NK-92 treated with Interleukin-12 subunit alpha and Interleukin-12 subunit beta, amount 100 ng/mL, for 24 hours (cell line): ENCODE measurements at places on chromosomes 12 and 14.

- DNase-seq: no peak
These were observed 349.7 kb upstream of the DIO2 start for GRCh38 chr14:80560800-80561657.

DNA sequence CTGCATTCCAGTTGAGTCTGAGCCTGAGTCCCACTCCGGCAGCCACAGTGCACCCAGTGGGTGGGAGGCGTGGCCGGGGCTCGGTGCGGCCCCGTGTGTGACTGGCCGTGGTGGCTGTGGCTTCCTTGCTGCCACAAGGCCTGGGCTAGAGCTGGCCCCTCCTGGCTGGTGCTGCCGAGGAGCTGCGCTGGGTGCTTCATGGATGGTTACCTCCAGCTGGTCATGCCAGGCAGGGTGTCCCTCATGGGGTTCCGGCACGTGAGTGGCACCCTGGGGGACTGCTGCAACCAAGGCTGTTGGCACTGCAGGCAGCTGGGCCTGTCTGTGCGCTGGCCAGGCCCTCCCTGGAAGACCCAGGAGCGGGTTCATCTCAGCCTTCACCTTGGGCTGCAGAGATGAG lies 62.7 kb downstream of the KIF26A start:
- no peak for DNase-seq

GRCh38 chr14:63960926-63961567 lies 108.2 kb downstream of the SYNE2 start:
- DNase-seq: no peak

DNA sequence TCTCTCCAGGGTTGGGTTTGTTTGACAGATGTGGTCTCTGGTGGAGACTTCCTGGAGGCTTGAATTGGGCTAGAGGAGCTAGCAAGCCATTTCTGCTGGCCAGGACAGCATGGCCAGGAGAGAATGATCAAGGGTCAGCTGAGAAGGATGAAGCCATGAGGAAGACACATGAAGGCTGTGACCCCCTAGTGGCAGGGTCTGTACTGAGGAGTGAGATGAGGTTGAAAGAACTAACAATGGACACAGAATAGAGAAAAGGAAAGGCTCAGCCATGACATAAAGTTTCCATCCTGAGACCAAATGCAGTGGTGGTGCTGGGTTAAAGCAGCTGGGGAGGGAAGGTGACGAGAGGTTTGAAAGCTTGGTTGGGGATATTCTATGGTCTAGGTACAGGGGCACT lies 89.9 kb downstream of the NT5DC3 start:
- DNase-seq: no peak

- no peak for DNase-seq
These were observed 3.6 kb upstream of the LGALS3 start for GRCh38 chr14:55125403-55125802.

DNA sequence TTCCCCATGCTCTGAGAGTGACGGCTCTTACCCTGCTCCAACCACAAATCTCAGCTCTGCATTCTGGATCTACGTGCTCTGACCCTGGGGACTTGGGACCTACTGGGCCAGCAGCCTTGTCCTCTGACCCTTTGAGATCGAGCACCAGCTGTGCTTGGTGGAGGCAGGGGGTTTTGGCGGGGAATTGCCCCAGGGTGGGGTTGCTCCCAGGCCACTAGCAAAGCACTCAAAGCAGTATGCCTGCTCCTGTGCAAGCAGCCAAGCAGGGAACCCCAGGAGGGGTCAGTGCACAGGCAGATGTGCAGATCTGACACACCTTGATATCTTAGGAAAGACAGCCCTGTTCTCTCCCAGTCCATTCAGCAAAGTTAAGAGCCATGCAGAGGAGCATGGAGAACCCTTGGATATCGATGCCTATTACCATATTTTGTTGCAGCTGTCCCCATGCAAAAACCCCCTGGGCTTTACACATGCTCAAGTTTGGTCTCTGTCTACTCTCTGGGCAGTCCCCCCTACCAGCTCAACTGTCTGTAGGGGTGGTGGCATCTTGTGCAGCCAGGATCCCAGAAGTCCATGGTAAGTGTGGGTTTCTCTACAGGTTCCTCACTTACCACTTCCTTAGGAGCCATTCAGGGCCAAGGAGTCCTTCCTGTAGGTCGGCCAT lies 319.0 kb downstream of the TMTC2 start:
- no peak for DNase-seq

- no peak for DNase-seq
These were observed 149.0 kb upstream of the GSC start for GRCh38 chr14:94918896-94919295.

DNA sequence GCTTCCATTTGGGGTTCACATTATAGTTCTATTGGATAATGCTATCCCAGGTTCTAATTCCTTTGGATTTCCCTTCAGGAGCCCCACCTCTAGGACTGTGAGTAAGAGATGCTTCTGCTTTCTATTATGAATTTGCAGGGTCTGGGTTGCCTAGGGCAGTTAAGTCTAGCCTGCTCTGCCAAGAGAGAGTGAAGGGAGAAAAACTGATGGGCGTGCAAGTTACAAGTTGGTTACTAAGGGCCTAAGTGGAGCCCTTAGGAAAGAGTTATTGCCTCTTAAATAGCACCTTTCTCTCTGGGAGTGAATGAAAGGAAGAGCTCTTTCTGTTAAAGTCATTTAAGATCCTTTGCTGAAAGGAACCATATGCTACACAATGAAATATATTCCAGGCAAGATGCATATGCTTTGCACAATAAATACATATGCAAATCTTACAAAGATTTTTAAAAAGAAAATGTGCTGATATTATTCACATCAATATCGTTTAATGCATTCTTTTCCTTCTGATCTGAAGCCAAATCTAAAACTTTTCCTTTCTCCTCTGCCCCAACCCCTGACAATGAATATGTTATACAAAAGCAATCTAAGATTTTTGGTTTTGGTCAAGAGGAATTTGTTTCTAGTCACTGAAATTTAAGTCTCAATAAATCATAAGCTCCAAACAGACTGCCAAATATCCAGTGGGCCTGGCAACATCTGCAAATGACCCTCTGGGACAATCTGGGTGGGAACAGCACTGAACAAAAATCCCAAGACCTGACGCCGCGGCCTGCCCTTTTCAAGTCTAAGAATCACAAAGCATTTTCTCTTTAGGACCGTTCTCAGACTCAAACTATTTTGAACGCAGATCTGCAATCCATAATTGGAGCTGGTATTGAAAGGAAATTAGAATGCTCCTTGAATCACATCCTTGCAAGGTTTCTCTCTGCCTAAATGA lies 586.7 kb downstream of the ETNK1 start:
- DNase-seq: no peak

- no peak for DNase-seq
These were observed 67.0 kb upstream of the IFNG-AS1 start for GRCh38 chr12:67922245-67922644.

- DNase-seq: no peak
These were observed 70.0 kb upstream of the GALNT9 start for GRCh38 chr12:132399092-132400010.

- peak; percentile 15 for DNase-seq
These were observed 568.3 kb downstream of the TMEM121 start for GRCh38 chr14:106094654-106095189.

DNA sequence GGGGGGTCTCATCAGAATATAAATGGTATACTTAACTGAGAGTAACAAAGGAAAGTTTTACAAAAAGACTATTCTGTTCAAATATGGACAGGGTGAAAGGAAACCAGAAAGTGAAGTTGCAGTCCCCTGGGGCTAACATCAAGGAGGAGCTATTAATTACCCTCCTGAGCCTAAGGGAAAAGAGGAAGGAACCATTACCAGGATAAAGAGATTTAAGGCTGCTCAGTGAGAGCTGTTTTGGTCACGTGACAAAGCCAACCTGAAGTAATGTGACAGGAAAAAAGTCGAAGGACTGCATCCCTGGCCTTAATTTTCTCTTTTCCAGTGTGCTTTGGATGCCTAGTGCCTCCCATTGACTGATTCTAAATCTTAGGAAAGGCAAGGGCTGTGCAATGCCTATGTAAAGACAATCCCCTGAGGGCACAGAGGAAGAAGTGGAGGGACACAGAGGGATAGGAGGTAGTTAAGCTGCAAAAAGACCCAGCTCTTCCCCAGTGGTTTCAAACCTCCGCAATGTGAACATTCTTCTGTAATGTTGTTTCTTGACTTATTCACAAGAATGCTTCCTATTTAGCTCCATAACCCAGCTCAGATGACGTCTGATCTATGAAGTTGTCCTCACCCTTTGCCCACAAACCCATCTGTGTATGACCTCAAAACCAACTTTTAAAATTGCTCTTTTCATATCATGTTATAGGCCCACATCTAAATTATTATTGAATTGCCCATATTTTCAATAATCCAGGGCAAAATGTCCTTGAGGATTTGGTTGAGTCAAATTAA lies 187.7 kb upstream of the DCN start:
- DNase-seq: no peak

DNA sequence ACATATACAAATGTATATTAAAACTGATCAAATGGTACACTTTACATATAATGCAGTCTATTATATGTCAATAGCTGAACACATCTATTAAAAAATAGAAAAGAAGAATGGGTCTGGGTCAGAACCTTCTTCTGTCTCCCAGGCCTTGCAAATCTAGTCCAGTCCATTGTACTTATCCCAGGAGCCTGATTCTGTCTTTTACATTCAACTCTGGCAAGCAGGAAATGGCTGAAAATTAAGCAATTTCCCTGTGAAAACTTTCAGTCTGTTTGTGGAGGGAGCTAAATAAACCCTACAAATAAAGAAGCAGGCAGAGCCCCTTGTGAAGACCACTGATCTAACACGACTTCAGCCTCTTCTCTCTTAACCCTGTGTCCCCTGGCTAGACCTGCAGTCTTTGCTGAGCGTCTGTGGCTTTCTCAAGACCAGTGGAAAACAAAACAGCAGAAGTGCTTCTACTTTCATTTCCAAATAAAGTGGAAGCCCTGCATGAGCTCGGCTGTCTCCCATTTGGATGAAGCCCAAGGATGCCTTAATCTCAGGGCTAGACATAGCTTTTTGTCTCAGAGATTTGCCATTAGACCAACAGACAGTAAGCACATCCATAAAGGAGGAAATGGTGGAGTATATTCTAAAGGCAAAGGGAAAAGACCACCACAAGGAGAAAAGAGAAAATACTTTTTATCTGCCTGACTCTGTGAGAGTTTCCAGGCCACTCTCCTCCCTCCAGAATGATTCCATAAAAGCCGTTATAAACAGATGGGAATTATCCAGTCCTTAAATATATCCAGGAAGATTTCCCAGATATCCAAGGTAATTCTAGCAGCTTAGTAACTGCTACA lies 48.2 kb downstream of the CRACR2A start:
- DNase-seq: no peak

DNA sequence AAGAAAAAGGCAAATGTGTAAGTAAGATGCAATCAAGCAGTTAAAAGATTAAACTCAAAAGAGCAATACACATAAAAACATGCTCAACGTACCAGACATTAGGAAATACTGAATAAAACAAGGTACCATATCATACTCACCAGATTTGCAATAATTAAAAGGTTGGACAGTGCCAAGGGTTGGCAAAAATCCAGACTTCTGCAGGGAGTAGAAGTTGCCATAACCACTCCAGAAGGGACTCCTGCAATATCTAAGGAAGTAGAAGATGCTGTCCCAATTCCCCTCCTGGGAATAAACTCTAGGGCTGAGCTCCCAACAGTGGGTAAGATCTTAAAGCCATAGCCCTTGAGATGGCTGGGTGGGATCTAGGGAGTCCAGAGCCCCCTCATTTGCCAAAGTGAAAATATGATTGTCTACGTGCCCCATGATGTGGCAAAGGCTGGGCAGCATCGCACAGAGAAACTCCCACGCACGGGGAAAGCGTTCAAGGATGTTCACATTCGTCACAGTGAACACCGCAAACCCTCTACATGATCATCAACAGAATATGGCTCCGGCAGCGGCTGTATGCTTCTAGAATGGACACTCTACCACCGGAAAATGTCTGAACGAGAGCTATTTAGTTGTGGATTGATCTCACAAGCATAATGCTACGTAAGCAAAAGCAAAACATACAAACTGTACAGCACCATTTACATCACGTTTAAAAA lies 12.3 kb downstream of the KCTD10 start:
- no peak for DNase-seq

GRCh38 chr12:119660076-119660475 lies 7.9 kb upstream of the PRKAB1 start:
- no peak for DNase-seq

- no peak for DNase-seq
These were observed 495.8 kb upstream of the GARIN6 start for GRCh38 chr12:99151744-99152143.

GRCh38 chr12:67813456-67813904 lies 164.9 kb downstream of the DYRK2 start:
- DNase-seq: no peak

- no peak for DNase-seq
These were observed 21.0 kb upstream of the EMP1 start for GRCh38 chr12:13175499-13175898.

GRCh38 chr12:119613319-119613936 lies 19.9 kb downstream of the TMEM233 start:
- no peak for DNase-seq

DNA sequence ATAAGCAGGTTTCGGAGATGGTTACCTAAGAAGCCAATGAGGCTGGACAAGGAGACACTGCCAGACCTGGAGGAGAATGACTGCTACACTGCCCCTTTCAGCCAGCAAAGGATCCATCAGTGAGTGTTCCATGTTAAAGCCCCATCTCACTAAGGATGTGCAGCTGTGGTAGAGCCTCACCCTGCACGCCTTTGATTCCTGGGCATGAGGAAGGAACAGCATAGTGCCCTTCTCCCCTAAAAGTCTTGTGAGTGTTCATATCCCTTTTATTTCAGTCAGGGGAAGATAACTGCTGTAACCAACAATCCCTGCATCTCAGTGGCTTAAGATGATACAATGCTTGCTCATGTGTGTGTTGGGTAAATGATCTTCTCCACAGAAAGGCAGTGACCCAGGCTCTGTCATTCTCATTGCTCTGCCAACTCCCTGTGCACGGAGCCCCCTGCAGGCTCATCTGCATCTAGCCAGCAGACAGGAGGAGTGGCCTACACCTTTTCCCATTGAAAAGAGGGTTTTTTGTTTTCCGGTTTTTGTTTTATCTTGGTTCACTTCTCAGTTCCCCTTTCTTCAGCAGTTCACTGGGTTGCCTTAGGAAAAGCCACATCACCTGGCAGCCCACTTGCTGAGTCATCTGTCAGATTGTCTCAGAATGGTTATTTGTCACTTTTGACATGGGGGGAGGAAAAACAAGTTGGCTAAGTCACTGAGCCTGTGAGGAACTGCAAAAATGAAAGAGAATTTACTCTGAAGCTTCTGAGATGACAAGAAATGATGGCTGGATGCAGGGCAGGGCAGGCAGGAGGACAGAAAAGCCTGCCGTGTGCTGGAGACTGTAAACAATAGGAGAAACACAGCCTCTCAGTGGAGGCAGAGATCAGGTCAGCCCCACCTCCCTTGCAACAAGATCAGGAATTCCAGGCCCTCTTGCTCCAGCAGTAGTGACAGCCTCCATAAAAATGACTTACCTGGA lies 193.3 kb downstream of the ANO4 start:
- DNase-seq: no peak
